Liver (tissue), 10 donors: ENCODE measurements at places on chromosomes 16 and 17.

- no peak for DNase-seq
Measured at GRCh38 chr17:43224146-43224705, 4.2 kb downstream of the CCDC200 start.

GRCh38 chr17:67990909-67991308, 5.4 kb downstream of the C17orf58 start:
- no peak for DNase-seq

DNA sequence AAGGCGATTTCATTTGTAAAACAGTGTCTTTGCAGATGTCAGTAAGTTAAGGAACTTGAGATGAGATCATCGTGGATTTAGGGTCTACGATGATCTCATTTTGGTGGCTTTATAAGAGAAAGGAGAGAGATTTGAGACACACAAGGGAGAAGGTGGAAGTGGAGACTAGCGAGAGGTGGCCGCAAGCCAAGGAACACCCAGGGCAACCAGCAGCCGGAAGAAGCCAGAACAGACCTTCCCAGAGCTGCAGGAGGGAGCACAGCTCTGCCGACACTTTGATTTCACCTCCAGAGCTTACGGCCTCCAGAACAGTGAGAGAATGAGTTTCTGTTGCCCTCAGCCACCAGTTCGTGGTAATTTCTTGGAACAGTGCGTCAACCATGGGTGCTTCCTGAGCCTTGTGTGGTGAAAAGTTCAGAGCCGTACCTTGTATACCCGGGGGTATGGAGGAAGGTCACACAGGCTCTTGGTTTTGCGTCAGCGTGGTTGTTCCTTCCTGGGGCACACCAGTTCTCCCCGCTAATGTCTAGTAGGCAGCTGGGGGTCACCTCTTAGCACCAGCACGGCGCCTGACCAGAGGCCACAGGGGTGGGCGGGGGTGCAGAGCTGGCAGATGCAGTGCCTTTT, 12.9 kb upstream of the SEC14L1 start:
- DNase-seq = no peak

DNA sequence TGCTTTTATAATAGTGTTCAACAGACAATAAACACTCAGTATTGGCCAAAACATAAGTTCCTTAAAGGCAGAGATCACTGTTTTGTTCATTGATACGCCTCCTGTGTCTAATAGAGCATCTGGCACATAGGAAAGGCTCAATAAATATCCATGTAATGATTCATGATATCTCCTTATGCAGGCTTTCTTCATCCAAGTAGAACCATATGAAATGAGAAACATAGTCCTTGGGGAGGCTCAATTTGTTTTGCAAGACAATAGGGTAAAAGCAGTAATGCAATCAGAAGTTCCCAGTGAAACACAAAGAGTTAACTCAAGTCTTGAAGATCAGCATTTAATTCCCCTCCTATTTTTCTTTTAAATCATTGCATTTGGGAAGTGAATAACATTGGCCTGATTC, 16.4 kb downstream of the CDH8 start:
- no peak for DNase-seq

DNA sequence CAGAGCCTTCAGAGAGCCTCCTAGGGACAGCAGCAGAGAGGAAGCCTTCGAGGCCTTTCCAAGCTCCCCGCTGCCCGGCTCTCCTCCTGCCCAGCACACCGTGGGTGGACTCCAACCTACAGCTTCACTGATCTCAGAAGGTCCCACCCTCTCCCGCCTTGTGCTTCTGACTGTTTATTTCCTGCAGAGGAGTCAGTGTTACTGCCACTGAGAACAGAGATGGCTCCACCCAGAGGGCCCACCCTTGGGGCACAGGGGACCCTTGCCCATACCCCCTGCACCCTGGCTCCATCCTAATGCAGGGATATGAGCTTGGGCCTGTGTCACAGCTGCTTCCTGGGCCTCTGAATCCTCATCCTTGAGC, 52.8 kb upstream of the TOB1 start:
- no peak for DNase-seq

GRCh38 chr17:70987867-70988340, 818.6 kb downstream of the KCNJ2 start:
- DNase-seq = no peak

- DNase-seq = no peak
Measured at GRCh38 chr16:9802160-9802559, 380.1 kb downstream of the GRIN2A start.

GRCh38 chr16:85798901-85799496, 345 bp downstream of the EMC8 start:
- peak; percentile 52 for DNase-seq

DNA sequence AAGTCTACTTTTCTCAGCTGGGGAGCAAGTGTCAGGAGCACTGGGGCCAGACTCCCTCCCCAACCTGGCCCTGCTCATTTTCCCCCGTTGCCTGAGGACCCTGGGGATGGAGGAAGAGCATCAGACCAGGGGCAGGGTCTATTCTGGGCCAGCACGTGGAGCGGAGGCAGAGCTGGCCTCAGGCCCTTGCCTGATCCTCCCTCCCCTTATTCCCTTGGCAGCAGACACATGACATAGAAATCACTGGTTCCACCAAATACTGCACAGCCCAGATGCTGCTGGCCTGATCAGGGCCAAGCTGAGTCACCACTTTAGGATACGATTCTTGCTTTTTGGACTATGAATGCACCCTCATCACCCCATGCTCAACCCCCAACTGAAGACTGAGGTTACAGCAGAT, 15.8 kb upstream of the AGRP start:
- DNase-seq = no peak

DNA sequence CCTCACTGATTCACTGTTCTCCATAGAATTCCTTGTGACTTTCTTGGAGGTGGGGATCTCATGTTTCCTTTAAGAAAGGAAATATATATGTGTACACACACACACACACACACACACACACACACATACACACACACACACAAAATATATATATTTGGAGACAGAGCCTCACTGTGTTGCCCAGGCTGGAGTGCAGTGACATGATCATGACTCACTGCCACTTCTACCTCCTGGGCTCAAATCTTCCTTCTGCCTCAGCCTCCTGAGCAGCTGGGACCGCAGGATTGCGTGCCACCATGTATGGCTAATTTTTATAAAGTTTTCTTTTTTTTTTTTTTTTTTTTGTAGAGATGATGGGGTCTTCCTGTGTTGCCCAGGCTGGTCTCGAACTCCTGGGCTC, 45.9 kb downstream of the CDH13 start:
- DNase-seq = no peak

GRCh38 chr17:68089881-68090280, 54.3 kb downstream of the KPNA2 start:
- no peak for DNase-seq

DNA sequence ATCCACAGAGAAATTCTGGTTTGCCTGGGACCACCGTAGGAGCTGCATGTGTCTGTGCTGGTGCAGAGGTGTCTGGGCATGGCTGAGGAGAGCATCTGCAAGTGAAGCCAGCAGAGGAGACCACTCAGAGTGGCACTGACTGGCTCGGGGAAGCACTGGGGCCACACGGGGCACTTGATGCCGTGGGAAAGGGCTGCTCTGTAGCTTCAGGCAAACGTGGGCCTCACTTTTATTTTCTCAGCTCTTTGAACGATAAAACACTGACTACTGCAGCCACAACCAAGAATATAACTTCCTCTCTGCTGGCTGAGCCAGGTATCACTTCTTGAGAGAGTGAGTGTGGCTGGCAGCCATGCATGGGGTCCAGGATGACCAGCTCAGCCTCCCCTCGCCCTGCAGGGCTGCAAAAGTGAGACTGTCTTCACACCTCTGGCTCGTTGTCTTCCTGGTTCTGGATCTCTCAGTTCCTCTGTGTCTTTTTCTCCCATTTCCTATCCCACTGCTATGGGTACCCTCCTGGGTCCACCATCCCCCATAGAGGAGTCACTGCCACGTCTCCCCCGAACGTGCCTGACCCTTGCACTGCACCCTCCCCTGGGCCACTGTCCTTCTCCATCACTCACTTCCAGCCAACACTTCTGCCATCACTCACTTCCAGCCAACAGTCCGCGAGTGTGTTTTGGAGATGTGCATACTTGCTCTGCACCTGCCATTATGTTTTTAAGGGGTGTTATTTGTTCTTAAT, 201.4 kb upstream of the CHMP6 start:
- DNase-seq = no peak

DNA sequence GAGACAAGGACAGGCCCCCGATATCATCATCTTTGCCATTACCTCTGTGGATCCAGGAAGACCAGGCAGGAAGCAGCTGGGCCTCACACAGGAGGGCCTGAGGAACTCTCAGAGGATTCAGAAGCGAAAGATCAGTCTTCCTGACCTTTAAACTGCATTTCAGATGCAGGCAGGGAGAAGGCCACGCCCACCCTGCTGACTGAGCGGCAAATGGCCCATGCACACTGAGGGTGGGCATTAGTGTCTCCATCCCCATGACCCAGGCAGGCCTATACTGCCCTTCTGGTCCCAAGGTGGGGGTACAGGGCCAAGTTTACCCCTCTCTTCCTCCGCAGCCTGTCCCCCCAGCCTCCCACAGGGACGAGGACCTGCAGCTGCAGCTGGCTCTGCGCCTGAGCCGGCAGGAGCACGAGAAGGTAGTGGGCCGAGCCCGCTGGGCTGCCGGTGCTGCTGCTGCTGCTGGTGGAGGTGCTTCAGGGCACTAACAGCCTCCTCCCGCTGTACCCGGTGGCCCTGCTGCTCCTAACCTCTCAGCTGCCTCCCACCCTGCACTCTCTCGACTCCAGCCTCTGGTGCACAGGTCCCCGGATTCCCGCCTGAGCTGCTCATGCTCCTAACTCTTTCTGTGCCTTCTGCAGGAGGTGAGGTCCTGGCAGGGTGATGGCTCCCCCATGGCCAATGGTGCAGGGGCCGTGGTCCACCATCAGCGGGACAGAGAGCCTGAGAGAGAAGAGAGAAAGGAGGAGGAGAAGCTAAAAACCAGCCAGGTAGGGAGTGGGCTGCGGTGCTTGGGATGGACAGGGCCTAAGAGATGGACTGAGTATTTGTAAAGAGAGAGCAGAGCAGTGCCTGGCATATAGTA, 6.2 kb downstream of the EPN3 start:
- no peak for DNase-seq

DNA sequence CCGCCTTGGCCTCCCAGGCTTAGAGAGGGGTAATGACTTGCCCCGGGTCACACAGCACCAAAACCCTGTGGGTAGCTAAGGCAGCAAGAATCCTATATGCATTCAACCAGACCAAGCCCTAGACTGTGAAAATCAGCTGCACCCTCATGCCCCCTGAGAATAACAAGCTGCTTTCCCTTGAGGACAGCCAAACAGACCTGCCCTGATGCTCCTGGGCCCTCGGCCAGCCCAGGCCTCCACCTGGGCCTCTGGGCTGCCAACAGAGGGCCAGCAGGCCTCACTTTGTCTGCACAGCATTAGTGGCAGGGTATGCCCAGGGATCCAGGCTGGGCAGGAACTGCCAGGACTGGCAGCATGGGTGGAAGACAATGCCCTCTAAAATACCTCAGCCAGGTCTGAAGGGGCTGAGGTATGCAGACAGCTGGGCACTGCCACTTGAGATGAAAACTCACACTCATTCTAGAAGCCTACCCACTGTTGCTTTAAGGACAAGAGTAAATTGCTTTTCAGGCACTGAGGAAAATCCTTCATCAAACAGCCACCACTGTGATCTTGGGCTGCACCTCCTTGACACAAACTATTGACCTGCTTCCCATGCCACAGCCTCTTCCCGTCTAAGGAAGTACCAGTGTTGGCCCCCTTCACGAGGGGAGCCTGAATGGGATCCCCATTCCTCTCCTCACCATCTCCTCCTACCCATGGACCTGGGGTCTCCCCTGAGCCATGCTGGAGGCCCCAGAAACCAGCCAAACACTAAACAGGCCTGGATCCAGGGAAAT, 8.8 kb downstream of the ST3GAL2 start:
- no peak for DNase-seq

DNA sequence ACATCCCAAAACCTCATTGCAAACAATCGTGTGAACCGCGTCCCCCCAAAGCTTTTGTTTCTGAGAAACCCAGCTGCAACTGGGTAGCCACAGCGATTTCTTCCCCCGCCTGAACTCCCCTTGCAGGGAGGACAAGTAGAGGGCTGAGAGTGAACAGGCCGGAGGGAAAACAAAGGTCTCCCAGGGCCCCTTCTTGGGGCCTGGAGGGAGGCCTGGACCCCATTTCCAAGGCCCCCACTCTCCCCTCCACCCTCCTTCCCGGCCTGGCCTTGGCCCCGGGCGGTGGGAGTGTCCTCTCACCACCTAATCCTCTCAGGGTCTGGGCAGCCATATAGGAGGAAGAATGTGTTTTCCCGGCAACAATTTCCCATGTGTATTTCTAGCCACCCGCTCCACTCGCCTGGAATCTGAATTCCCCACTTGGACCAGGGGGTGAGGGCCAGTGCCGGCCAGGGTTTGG, 2.6 kb downstream of the GLIS2 start:
- DNase-seq = no peak

DNA sequence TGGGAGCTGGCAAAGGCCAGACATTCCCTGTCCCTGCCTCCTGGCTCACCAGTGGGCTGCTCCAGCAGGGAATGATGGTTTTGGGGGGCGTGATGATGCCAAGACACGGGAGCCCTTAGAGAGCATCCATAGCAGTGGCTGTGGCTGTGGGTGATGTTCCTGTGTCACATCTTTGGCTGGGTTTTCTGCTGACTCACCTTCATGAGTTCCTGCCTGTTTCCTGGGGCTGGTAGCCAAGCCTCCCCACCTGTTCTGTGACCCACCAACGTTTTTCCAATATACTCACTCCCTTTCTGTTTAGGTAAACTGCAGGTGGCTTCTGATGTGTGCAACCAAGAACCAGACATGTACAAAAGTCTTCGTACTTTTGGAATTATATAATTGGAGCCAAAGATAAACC, 16.5 kb upstream of the NF1 start:
- DNase-seq = no peak

DNA sequence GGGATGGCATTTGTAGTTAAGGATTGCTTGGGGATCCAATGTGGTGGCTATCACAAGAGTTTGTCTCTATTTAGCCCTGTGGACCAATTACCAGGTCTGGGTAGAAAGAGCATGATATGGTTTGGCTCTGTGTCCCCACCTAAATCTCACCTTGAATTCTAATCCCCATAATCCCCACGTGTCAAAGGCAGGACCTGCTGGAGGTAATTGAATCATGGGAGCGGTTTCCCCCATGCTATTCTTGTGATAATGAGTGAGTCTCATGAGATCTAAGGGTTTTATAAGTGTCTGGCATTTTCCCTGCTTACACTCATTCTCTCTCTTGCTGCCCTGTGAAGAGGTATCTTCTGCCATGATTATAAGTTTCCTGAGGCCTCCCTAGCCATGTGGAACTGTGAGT, 86.4 kb upstream of the HS3ST4 start:
- no peak for DNase-seq

DNA sequence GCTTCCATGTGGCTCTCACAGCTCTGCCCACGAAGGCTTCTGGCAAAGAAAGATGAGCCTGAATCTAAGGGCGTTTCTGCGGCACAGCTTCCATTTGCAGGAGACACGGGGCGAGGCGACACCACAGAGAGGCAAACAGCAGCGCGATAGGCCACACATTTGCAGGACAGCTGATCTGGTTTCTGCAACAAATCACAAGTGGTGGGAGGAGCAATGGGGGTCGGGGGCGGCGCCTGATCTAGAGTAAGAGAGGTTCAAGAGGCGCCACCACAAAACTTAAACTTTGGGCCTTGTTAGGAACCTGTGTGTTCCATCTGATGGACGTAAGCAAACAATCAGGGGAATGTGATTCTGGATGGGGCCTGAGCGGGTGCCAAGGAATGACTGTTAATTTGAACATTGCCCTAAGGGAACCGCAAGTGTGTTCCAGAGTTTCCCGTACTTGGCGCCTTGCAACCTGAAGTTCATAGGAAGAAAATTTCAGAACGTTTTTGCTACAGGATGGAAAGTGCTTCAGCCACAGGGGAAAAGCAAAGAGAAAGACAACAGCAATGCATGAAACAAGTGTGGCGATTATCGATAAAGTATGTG, 18.9 kb upstream of the ENPP7 start:
- DNase-seq = no peak

- peak; percentile 63 for DNase-seq
Measured at GRCh38 chr17:62965686-62966425, at the start of gene TANC2. TANC2 (plus strand) TSS chr17:62966235; CDS start chr17:63009560, 43,325 bp downstream.
